Activated CD8-positive, alpha-beta T cell treated with anti-CD3 and anti-CD28 coated beads for 36 hours (primary cell): ENCODE measurements at places on chromosomes 12 and 14.

- DNase-seq = no peak
Observed at GRCh38 chr14:45785240-45785639, 532.2 kb upstream of the MIS18BP1 start.

DNA sequence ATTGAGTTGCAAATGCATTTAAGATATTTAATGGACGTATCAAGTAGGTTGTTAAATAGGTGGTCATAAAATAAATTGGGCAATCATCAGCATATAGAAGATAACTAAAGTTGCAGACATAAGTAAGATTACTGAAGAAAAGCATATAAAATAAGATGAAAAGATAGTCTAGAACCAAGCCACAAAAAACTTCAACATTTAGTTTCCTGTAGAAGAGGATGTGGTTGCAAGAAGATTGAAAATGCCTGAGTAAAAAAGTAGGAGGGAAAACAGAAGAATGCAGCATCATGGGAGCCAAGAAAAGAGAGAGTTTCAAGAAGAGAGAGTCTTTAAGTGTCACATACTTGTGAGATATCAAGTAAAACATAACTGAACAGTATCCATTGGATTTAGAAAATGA, 17.6 kb upstream of the SLC16A7 start:
- DNase-seq = no peak

GRCh38 chr12:65594409-65594808, 229.9 kb upstream of the HMGA2 start:
- DNase-seq = no peak

- DNase-seq = no peak
Observed at GRCh38 chr12:64256166-64256800, 34.2 kb upstream of the KICS2 start.

GRCh38 chr12:40197590-40197989, 27.2 kb upstream of the LRRK2 start:
- no peak for DNase-seq

DNA sequence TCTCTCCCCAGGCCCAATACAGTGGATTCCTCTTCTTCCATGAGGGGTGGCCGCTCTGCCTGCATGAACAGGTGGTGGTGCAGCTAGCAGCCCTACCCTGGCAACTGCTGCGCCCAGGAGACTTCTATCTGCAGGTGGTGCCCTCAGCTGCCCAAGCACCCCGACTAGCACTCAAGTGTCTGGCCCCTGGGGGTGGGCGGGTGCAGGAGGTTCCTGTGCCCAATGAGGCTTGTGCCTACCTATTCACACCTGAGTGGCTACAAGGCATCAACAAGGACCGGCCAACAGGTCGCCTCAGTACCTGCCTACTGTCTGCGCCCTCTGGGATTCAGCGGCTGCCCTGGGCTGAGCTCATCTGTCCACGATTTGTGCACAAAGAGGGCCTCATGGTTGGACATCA, 3.8 kb downstream of the ARHGEF40 start:
- no peak for DNase-seq

DNA sequence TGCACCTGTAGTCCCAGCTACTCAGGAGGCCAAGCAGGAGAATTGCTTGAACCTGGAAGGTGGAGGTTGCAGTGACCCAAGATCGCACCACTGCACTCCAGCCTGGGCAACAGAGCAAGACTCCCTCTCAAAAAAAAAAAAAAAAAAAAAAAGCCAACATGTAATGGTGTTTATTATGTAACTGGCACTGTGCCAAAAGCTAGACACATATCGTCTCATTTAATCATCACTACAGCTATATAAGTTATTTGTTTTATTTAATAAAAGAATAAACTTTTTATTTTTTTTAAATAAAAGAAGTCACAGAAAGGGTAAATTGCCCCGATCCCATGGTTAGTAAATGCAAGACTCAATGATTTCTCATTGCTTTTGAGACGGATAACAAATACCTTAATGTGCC, 76.9 kb downstream of the PTCSC3 start:
- DNase-seq = no peak

DNA sequence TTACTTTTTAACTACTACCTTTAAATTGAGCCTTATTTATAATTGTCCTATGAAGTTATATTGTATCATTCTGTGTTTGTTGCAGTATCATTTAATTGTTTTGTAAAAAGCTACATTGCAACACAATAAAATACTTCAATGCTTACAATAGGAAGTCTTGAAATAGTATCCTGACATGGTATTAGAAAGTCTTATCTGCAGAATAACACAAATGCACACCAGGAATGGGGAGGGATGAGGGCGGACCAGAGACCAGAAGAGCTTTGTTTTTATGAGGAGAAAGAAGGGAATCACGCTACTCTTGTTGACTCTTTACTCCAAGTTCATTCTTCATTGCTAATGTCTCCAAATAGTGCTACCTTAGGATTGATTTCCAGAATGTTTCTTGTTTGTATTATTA, 120.2 kb downstream of the MON2 start:
- DNase-seq = no peak

DNA sequence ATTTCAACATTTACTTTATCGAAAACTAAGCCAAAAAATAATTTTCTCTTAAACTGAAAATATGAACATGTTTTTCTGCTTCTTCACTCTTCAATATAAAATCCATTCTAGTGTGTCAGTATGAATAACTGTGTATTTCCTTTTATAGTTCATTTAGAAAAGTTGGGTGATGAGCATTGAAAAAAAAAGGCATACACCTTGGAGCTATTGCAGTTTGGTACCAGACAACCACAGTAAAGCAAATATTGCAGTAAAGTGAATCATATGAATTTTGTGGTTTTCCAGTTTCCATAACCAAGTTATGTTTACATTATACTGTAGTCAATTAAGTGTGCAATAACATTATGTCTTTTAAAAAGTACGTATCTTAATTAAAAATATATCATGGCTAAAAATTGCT, 195.0 kb upstream of the FOXG1 start:
- no peak for DNase-seq

GRCh38 chr14:88104710-88105109, 99.8 kb downstream of the GPR65 start:
- DNase-seq = no peak

DNA sequence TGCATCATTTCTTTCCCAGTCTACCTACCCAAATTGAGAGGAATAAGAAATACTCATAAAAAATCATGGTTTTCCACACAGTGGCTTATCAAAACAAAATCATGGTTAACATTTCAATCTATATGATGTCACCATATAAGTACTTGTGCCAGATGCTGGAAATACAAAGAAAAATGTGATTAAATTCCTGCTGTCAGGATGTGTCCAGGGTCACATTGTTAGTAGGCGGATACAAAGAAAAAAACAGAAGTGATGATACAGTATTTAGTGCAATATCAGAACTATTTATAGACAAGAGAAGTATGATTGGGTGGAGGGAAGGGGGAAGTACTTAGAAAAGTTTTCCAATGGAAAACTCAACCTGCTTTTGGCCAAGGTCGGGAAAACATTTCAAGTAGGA, 47.0 kb upstream of the OR6J1 start:
- no peak for DNase-seq

GRCh38 chr14:91830777-91831176, 36.6 kb downstream of the TC2N start:
- peak; percentile 31 for DNase-seq

GRCh38 chr14:87387806-87388205, 605.2 kb downstream of the GALC start:
- no peak for DNase-seq

DNA sequence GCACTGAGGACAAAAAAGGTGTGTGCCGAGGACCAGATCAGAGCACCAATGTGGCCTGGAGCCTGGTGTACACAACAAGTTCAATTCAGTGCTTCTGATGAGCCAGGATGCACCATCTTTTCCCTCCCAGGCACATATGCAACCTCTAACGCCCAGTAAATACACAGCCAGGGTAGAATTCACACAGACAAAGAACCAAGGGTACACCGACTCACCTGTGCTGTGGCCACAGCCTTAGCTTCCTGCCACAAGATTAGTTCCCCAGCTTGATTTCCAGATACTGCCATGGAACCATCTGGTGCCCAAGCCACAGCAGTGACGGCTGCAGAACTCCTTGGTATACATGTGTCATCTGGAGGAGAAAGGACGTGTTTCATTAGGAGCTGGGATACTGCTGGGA, 29.4 kb downstream of the PARP2 start:
- DNase-seq = no peak

DNA sequence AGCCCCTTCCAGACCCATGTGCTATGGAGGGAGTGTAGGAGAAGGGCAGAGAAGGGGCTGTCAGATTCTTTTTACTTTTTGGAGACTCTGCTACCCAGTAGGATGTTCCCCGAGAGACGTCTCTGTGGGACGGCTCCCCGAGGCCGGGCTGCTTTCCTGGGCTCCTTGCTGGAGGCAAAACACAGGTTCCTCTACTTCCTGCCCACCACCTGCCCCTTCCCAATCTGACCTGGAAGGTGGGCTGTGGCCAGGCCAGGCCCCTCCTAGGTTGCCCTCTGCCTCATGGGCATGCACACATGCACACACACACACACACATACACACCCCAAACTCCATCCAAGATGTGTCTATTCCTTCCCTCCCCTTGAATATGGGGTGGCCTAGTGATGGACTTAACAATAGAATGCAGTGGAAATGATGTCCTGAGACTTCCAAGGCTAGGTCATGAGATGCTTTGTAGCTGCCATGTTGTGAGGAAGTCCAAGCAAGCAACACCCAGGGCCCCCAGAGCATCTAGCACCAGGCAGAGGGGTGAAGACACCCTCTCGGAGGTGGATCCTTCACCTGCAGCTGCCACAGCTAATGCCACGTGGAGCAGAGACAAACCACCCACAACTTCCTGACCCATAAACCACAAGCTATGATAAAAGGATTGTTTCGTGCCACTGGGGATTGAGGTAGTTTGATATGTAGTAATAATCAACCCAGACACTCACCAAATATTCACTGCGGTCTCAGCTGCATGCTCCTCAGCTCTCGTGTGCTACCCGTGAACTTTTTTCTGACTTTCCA, 1.6 kb upstream of the ASB2 start:
- DNase-seq = peak; percentile 89

- DNase-seq = peak; percentile 24
Observed at GRCh38 chr12:67484791-67485480, 163.6 kb upstream of the DYRK2 start.

DNA sequence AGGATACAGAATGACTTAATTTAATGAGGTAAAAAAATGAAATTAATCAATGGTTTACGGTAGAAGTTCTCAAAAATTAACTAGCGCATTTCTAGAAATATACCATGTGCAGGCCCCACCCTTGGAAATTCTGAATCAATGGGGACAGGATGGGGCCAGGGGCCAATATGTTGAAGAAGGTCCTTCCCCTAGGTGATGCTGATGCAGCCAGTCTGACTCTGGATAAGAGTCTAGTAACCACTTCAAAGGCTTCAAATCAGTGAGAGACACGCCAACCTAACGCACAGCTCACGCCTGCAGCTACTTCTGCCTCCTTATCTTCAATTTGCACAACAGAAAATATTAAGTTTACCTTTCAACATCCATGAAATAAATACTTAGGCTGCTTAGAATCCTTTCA, 14.9 kb downstream of the GIT2 start:
- DNase-seq = peak; percentile 84

- no peak for DNase-seq
Observed at GRCh38 chr14:99758121-99758821, 34.9 kb upstream of the EML1 start.

DNA sequence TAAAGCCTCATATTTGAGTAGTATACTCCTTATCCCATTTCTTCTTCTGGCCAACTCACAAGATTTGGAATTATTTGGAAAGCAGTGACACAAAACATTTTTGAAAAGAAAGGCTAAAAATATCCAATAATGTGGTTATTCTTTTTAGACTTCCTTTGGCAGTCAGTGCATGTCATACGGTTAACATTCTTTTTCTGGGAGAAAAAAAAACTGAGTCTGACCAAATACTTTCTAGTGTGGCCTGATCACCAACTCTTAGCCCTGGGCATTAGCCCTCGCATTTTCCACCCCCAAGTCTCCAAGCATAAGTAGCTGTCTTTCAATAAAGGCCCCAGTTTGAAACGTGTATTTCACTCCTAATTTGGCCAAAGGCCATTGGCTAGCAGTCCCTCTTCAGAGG, 5.9 kb downstream of the RASSF3 start:
- no peak for DNase-seq

DNA sequence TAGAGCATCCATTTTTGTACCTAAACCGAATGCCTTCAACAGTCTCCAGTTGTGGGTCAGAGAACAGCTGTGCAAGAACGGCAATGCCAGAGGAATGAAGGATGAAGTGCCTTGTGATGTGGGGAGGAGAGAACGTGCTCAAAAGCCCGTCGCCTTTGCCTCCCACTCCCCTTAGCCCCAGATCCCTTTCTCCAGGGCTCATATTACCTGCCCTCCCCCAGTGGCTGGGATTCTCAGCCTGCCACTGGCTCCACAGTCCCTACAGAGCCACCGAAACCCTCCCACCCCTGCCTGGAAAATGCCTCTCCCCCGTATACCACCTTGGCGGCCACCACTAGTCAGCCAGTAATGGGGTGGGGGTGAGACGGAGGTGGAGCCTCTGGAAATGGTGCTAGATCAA, 158.5 kb downstream of the ZFP36L1 start:
- DNase-seq = no peak

DNA sequence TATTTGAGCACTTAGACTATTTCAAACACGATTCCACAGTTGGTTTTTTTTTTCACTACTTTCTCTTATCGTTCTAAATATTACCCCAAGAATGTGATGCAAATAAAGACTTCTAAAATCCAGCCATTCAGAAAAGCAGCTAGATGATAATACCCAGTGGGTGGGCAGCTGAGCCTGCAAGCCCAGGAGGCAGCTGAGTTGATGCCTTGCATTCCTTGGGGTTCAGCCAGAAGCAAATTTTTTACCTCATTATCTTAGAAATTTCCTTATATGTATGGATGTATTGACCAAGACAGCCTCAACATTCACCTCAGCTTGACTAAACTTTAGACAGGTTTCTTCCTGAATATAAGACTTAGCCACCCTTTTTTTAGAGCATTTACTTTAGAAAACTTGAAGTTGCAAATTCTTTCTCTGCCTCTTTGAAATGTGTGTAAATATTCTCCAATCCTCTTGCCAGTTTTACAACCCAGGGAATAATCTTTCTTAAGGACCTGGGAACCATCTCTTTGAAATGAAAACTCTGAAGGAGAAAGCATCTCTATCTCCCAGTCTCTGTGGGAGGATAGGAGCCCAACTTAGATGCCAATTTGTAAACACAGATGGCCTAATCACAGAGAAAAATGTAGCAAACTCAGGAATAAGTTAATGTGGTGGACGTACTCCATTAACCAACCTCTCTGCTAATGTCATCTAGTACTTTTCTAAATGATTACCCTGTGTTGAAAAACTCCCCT, 52.2 kb upstream of the ANP32D start:
- DNase-seq = no peak

DNA sequence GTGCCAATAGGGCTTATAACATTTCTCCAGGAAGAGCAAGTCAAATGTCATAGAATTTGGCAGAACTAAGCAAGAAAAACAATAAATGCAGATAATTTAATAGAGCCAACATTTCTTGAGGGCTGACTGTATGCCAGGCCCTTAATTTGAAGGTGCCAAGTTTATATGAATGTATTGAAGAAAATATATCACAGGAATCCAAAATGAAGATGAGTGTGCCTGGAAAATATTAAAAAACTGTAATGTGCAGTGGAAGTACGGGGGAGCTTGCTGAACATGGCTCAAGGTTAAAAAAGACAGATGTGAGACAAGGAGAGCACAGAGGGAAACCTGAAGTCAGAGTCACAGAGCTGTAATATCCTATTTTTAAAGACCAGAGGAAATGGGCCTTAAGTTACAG, 16.4 kb downstream of the NR1H4 start:
- DNase-seq = no peak

- peak; percentile 71 for DNase-seq
Observed at GRCh38 chr12:117105902-117106301, 6.7 kb upstream of the TESC start.

GRCh38 chr12:31887109-31887811, 72.0 kb upstream of the RESF1 start:
- DNase-seq = no peak

- DNase-seq = no peak
Observed at GRCh38 chr12:13004361-13004760, 4.3 kb upstream of the HEBP1 start.
